ENCODE measurements at places on chromosomes 2 and 18. TPM values are rescaled to one million over a fixed set of nuclear protein-coding genes. Genes with fewer than 3 reads are reported as not detected.

The ZNF892 gene
- 4.5 TPM for total RNA-seq

The NOL4 gene
- not detected for total RNA-seq

The KCNIP3 gene
- total RNA-seq = 4.9 TPM

The MAP3K19 gene
- not detected for total RNA-seq

The FBXO48 gene
- 0.66 TPM for total RNA-seq

The ATP6V1B1 gene
- 0.62 TPM for total RNA-seq

The DNER gene
- 0.55 TPM for total RNA-seq

The CCDC150 gene
- 6.4 TPM for total RNA-seq

The NRP2 gene
- total RNA-seq = 159 TPM

The ANKRD30B gene
- 0.55 TPM for total RNA-seq
